ENCODE measurements at places on chromosomes 12 and 14.

- DNase-seq: no peak
Observed at GRCh38 chr12:114735680-114736374, 51.9 kb upstream of the TBX3 start.

- DNase-seq: no peak
Observed at GRCh38 chr12:106769546-106769945, 4.9 kb upstream of the RIC8B start.

DNA sequence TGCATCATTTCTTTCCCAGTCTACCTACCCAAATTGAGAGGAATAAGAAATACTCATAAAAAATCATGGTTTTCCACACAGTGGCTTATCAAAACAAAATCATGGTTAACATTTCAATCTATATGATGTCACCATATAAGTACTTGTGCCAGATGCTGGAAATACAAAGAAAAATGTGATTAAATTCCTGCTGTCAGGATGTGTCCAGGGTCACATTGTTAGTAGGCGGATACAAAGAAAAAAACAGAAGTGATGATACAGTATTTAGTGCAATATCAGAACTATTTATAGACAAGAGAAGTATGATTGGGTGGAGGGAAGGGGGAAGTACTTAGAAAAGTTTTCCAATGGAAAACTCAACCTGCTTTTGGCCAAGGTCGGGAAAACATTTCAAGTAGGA lies 47.0 kb upstream of the OR6J1 start:
- DNase-seq: no peak

DNA sequence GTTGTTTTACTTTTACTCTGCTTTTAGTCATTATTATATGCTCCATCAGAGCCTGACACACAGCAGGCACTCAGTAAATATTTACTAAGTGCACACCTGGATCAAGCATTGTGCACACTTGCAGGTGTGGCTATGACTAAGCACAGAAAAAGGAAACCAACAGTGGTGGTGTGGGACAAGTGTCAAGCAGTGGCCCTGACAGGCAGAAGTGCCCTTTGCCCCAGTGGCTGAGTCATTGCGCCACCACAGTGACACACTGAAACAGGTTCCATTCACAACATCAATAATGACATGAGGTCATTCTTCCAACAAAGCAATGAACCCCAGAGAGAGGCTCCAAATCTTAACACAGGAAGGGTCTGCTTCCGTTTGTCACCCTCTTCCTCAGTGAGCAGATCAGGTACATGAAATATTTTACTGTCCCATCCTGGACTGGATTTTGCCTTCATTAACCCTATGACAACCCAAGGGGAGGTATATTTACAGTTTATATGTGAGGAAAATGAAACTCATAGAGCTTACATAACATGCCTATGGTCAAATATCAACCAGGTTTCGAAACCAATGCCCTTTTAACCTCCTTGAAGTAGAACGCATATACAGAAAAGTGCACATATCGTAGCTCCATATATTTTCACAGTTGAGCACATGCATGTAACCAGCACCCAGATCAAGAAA lies 82.6 kb upstream of the GTF2A1 start:
- DNase-seq: no peak

GRCh38 chr12:70154087-70154638 lies 89.1 kb upstream of the CNOT2 start:
- DNase-seq: no peak

DNA sequence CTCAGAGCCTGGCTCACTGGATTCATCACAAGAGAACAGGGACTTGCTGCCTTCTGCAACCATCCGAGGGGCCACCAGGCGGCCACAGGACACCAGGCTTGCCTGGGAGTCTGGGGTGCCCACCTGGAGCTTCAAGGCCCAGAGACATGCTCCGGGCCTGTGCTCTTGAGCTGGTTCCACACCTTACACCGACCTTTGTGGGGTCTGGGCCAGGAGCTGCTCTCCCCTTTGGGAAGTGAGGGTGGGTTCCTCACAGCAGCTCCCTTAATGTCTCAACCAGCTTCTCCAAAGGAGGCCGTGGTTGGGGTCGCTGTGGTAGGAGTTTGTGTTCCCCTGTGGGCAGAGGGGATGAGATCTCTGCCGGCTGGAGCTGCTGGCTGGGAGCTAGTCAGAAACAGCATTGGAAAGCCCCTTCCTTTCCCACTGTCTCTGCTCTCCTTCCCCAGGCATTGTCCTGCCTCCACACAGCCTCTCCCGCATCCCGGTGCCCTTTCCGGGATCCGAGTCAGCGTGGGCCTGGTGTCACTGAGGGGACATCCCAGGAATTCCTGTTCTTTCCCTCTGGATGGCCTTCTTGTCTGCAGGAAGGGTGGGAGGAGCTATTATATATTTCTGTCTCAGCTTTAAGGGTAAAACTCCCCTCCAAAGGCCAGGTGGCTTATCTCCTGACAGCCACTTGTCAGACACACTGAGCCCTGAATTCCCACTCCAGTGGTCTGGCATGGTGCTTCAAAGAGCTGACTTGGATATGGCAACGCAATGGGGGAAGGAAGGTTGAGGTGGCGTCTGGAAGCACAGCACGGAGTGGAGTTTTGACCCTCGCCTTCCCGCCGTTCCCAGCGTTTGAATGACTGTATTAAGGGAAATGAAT lies 5.1 kb upstream of the PAPLN start:
- DNase-seq: no peak

DNA sequence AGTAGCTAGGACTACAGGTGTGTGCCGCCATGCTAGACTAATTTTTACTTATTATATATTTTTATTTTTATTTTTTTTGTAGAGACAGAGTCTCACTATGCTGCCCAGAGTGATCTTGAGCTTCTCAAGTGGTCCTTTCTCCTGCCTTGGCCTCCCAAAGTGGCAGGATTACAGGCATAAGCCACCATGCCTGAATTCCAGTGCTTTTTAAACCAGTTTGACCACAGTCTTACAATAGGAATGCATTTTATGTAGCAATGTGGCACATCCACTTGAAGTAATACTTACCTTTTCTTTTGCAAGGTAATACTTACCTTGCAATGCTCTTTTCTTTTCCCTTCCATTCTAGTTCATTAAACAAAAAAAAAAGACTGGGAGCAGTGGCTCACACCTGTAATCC lies 38.0 kb upstream of the CPM start:
- DNase-seq: no peak

DNA sequence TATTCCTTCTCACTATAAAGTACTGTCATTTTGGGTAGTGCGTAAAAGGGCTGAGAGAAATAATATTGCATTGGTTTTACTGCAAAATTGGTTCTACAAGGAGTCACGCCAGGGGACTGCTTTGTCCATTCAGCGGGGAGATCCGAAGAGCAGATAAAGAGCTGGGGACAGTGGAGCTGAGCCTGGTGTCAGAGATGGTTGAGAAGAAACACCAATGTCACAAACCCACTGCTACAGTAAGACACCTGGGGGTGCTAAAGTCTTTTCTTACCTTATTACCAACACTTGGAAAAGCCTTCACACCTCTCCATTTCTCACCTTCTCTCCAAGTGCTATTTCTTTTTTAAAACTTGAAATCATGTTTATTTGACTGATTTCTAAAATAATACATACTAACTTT lies 14.1 kb downstream of the IL31 start:
- no peak for DNase-seq

DNA sequence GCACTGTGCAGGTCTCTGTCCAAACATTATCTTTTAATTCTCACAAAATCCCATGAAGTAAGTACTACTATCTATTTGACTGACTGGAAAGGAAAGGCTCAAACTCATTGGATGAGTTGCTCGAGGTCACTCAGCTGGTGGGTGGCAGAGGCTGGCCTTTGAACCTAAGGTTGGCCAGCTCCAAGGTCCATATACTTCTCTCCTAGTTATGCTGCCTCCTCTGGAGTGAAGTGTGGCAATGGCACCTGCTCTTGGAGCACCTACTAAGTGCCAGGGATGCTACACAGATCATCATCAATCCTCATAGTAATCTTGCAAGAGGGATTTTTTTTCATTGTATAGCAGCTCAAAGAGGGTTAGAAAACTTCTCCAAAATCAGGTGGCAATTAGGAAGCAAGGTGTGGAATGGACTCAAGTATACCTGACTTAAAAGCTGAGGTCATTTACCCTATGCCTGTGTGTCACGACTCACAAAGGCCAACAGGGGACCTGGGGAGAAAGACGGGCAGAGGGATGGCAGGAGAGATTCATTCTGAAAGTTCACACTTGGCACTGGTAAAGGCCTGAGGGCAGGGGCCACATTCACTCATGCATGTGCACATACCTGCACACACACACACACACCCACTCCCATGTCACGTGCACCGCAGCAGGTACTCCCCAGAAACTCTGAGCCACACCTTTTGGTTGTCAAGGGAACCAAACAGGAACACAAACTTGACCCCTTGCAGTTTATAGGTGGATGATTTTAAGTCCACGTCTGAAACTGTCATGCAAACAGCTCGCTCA lies 146.4 kb downstream of the FOXN3 start:
- no peak for DNase-seq

DNA sequence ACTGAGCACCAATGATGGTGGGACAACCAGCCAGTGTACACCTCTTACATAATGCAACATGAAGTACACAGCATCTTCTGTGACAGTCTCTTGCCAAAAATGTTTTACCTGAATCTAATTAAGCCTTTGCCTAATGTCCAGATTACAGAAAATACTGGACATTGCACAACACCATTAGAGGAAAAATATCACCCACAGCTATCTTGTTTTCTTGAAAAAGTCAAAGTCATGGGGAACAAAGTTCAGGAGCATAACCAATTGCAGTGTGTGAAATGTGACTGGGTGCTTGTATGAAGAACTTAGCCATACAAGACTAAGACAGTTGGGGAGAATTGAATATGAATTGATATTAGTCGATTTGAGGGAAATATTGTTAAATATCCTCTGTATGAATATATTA lies 12.1 kb upstream of the ANO6 start:
- DNase-seq: no peak

GRCh38 chr12:27548301-27549199 lies 24.5 kb downstream of the PPFIBP1 start:
- no peak for DNase-seq

DNA sequence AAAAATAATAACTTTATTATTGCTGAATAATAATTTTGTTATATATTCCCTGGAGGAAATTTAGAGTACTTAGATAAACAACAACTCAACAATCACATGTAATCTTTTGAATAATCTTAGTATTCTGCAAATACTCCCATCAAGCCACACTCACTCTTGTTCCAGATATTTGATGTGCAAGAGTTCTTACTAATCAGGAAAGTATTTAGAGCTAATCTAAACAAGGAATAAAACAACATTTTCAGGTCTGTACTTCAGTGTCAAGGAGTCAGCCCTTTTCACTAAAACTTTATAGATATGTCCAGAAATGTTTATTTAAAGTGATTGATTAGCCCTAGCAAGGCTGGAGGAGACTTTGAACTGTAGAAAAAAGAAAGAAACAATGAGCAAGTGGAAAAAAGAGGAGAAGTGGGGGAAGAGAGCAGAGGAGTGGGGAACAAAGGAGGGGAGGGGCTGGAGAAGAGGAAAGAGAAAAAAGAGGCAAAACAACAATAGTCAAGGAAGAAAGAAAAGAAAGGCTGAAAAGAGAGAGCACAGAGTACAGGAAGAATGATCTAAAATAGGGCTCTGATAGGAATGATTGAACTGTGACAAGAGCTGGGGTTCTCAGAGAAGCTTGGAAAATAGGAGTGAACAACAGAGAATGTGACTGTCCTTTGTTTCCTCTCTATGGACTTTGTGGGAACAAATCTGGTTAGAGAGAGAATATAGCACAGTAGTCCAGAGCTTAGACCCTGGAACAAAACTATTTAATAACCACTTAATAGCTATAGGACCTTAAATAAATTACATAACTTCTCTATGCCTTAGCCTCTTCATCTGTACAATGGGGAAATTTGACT lies 238.7 kb downstream of the AKAP6 start:
- DNase-seq: no peak

DNA sequence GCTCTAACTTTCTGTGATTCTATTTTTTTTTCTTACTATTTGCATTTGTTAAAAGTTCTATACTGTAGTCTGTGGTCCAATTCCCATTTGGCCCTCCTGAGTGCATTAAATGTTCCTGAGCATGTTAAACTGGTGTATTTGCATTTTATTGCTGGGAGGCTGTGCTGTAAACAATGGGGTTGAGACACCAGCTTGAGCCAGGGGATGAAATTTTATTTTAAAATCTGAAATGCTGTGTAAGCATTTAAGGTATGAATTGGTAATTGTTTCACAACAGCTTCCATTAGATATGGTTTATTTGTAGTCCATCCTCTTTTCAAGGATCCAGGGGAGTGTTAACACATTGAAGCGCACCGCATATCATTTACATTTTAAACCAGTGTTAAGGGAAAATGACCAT lies 89.9 kb upstream of the RFX4 start:
- DNase-seq: no peak

DNA sequence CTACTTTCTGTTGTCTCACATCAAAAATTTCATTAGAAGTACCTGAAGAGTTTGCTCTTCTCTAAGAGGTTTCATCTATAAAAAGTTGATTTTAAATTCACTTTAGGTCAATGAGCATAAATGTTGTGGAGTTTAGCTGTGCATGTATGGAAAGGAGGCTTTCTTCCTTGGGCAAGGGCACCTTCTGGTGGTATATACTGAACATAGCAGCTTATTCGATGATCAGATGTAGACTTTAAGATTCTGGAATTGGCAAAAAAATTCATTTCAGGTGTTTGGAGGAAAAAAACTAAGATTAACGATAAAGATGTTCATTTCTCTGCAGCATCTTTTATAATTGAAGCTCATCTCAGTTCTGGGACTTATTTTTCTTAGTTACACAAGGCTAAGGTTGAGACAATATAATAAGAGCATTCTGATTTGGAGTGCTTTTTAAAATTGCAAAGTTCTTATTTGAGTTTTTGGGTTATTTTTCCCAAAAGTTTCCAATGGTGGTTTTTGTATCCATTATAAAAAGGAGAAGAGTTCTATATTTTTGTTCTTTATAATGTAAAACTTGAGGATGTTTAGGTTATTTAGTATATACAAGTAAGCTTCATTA lies 46.8 kb downstream of the TMEM117 start:
- no peak for DNase-seq

- DNase-seq: no peak
Observed at GRCh38 chr12:89943463-89943862, 234.8 kb upstream of the ATP2B1 start.

DNA sequence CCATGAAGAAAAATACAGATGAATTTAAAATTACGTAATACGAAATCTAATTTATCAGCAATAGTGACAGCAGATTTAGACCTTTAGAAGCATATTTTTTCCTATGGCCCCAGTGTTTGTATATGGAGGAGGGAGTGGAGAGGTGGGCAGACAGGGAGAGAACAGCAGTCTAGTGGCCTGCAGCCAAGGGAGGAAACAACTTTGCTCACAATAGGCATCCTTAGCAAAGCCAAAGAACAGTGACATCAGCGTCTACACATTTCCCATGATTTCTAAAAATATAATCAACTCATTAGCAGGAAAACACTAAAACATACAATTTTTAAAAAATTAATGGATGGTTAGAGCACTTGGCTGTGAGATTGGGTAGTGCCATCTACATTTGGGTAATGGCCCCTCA lies 622.6 kb upstream of the ATP2B1 start:
- no peak for DNase-seq

DNA sequence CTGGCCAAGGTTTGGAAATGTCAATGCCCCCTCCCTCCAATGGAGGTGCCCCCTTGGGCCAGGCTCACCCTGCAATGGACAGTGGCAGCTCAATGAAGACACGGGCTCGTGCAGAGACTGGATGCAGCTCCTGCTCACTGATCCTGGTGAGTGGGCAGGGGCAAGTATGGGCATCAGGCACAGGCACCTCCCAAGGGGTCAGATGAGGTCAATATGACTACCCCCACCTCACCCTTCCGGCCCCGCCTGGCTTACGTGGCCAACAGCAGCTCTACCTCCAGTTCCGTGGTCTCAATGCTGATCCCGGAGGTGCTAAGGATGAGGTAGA lies 13.6 kb downstream of the ITGA7 start:
- DNase-seq: no peak
